ENCODE measurements at places on chromosomes 2 and 18.

- no peak for DNase-seq
Observed at GRCh38 chr2:19805266-19805665, 96.5 kb downstream of the TTC32 start.

- no peak for DNase-seq
Observed at GRCh38 chr2:236934656-236935055, 151.0 kb upstream of the COPS8 start.

DNA sequence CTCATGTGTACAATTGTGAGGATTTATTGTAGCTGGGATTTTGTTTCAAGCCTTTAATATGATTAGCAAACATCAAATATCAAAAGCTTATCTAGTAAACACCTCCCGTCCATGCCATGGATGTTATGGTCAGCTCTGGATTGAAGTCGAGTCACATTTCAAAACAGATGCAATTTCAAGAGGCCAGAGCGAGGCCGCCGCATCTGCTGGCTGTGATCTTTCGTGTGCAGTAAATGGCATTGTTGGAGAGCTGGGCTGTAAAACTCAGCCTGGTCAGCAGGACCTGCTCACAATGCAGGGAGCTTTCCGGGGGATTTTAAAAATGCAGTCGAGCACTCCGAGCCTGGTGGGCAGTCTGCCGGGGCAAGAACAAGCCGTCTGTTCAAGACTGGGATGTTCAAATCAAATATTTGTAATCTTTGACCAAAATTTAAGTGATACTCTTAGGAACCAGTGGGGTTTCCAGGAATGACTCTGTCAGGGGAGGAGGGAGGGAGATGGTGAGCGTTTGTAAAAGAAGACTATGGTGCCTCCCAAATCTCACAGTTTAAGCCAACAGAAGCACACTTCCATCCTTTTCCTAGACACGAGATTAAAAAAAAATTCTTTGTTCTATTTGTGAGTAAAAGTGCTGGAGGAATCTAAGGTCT lies 97.6 kb downstream of the MYCN start:
- no peak for DNase-seq

GRCh38 chr2:8414946-8415879 lies 266.6 kb upstream of the ID2 start:
- no peak for DNase-seq

GRCh38 chr2:119179202-119179601 lies 20.7 kb upstream of the C1QL2 start:
- no peak for DNase-seq

DNA sequence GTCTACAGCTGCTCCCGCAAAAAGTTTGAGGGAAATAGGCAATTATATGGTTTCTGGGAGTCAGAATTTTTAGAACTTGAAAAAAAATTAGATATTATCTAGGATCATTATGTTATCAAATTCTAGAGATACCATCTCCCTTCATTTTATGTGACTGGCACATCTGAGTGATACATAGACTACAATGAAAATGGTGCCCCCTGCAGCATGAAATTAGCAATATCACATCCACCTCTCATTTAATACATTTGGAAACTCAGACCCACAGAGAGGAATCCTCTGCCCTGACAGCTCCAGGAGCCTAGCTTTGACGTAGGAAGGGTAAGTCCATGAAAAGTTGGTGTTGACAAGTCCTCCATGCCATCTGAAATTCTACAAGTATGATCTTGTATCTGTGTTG lies 381.6 kb downstream of the SUCLG1 start:
- peak; percentile 37 for DNase-seq
